ENCODE measurements at places on chromosomes 3 and 15.

GRCh38 chr15:75043509-75044257, 20.3 kb downstream of the PPCDC start:
- peak; percentile 100 for DNase-seq

DNA sequence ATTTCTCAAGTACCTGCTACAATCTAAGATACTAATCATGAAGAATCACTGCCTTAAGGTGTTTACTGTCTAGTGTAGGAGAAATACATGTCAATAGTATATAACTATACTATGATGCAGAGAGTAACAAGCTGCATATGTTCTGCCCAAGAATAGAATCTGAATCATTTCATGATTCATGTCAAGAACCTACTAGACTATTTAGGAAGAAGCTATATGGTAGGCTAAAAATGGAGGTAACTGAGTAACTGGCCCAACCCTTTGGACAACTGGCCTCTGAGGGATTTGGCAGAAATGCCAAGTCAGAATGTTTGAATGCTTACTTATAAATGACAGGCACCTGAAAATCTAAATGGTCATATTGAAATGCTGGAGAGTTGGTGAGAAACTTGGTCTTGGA, 59.9 kb upstream of the DGKG start:
- DNase-seq, result no peak

DNA sequence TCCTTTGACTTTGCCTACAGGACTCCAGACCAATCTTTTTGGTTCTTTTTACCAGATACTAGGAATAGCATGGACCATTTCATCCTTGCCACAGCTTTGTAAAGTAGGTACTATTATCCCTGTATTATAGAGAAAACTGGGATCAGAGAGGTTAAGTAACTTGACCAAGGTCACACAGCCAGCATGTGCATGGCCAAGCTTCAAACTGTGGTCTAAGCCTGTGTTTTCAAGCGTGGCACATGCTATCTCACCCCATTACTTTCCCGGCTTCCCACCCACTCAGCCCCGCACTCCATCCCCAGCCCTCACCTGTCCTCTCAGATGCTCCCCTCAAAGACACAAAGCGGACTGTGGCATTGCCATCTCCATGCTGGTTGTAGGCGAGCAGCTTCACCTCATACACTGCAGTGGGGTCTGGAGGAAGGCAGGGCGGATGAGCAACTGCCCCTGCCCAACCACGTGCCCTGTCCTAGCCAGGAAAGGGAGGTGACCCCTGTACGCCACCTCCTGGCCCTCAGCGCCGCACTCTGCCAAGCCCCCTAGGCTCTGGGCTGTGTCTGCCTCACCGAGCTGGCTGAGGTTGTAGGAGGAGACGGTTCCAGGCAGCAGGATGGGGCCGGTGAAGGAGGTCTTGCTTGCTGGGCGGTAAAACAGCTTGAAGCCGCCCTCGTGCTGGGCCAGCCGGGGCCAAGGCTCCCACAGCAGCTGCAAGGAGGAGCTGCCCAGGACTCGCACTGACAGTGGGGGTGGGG, 25.7 kb downstream of the RNU5B-1 start:
- DNase-seq, result no peak

- DNase-seq, result no peak
These were observed 166.8 kb upstream of the LPP start for GRCh38 chr3:187987187-187987586.

- no peak for DNase-seq
These were observed 69.7 kb downstream of the CD47 start for GRCh38 chr3:108021131-108021530.

- no peak for DNase-seq
These were observed 414.9 kb downstream of the NAALADL2 start for GRCh38 chr3:175274056-175274455.

DNA sequence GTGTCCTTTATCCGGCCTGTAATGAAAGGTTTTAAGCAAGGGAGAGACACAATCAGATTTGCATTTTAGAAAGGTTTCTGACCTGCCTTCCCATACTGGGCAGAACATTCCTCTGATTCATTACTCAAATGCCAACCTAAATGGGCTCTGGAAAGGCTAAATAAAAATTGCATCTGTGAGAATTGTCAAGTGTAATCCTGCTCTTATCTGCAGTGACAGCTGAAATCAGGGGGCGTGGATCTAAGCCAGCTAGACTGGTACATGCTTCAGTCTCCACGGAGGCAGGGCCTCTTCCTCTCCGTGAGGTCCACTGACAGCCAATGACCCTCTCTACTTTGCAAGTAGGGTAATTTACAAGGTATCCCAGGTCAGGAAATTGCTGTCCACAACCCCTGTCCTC, 32.5 kb upstream of the MINAR1 start:
- DNase-seq, result no peak

DNA sequence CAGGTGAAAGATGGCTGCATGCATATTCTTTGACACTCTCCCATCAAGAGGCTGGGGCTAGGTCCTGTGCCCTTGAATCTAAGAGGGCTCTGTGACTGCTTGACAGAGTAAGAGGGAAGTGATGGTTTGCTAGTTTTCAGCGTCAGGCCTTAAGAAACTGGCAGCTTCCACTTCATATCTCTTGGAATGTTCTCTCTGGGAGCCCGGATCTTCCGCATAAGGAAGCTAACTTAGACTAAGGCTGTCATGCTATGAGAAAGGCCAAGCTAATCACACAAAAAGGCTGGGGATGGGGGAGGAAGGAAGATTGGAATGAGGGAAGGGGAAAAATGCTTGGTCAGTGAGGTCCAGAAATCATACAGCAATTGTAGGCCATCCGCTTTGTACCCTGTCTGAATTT, 50.0 kb downstream of the MB21D2 start:
- no peak for DNase-seq
